Activated naive CD4-positive, alpha-beta T cell (primary cell): ENCODE measurements at places on chromosomes 6 and 20.

- DNase-seq, result no peak
Observed at GRCh38 chr6:147234685-147235084, 30.5 kb downstream of the STXBP5 start.

GRCh38 chr6:106789428-106790148 is 160.2 kb downstream of the QRSL1 start:
- no peak for DNase-seq

- no peak for DNase-seq
Observed at GRCh38 chr6:29850011-29850553, 22.5 kb downstream of the HLA-G start.

DNA sequence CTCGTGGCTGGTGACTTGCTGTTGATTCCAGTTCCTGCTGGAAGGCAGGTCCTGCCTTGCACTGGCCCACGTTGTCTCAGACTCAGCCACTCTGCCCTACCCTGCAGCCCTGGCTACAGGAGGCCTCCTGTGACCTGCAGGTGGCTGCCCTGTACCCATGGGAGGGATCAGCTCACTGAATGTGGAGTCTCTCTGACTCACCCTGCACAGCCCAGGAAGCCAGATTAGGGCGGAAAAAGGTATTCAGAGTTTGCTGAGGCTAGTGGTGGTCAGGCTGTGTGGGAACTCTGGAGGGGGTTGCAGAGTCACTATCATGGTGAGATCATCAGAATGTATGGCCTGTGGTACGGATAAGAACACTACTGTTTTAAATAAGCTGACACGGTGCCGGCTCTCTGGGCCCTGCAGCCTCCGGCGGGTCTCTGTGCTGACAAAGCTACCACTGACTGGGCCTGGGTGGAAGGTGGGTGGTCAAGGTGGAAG is 24.7 kb upstream of the PYGB start:
- no peak for DNase-seq

DNA sequence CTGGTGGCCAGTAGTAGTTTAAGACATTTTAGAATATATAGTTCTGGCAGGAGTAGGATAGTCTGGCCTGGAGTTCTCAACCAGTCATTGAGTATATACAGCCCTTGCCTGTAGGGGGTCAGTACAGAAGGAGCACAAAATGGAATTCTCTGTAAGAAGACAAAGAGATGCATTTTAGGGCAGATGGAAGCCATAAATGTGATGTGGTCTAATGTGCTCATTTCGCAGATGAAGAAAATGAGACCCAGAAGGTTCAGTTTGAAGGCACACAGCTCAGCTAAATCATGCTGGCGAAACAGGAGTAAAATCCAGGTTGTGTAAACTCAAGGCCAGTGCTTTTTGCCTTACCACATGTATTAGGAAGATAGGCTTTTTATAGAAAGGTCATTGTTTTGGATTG is 29.6 kb downstream of the QKI start:
- no peak for DNase-seq

DNA sequence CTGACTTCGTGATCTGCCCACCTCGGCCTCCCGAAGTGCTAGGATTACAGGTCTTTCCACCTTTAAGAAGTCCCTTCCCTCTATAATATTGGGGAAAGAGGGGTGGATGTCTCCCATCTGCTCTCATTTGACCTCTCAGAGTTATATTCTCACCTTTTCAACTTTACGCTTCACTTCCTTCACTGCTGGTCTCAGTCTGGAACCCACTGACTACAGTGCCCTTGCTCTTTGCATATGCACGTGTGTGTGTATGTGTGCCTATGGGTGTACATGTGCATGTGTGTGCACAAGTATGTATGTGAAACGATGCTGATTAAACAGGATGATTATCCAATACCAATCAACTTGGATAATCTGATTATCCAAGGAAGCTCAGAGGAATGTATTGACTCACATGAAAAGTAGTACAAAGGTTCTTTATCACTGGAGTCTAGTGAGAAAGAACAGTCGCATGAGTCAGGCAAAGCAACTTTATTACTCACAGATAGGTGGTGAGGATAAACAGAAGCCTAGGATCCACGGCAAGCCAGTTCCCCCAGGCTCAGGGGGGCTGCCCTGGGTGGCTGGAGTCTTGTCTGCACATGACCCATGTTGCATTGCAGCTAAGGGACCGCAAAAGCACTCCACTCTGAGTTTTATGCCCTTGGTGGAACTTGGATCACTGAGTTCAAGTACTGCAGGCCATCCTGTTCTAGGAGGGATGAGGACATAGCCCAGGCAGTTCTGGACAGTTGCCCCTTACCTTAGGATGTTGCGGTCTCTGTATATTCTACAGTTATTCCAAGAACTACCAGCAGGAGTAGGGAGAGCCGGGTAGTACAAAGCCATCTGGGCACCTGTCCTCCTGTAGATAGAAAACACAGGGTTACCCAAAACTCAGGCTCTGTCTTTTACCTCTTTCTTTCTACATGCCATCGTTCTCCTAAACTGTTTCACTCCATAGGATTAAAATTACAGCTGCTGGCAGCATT is 50.9 kb downstream of the SNRNP48 start:
- no peak for DNase-seq

DNA sequence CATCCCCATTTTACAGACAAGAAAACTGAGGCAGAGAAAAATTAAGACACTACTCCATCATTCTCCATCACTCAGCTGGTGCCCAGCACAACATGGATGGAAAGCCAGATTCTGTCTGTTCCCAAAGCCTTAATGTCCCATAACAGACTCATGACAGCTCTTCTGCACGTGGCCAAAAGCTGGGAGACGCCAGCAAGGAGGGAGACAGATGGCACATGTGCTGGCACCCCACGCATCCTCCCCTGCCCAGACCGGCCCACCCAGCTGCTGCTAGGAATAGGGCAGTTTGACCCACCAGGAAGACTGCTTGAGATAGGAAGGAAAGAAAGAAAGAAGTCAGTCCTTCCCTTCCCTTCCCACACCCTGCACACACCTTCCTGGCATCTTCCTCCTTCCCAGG is 96.3 kb downstream of the PREX1 start:
- no peak for DNase-seq

DNA sequence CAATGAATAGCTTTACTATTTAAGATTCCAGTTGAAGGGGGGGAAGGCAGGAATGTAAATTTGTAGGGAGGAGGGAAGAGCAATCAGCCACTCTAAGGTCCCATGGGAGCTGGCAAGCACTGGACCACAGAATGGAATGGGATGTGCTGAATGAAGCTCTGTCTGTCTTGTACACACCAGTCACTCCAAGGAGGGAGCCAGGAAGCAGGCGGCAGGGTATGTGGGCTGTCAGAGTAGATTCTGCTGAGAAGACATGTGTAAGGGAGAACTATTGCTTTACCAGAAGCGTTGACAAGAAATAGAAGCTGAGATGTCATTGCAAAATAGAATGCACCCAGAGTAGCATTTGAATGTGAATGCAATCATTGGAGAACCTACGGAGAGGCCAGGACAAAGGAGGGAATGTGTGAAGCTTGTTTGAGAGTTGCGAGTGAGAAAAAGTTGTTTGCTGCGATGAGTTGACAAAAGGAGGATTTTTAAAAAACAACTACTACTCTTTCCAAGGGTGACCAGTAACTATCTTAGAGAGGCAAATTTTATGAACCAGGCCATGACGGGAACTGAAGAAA is 25.2 kb upstream of the PDE7B start:
- DNase-seq, result no peak

DNA sequence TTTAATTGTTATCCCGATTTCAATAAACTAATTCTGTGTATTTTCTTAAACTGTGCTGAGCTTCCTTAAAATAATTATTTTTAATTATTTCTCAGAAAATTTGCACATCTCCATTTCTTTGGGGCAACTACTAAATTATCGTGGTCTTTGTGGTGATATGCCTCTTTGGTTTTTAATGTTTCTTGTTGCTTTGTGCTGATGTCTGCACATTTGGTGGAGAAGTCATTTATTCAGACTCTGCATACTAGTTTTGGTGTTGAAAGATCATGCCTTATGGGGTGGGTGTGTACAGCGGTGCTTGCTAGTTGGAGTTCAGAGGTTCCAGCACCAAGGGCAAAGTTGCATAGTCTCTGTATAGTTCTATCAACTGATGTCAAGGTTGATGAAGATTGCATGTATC is 253.2 kb downstream of the MEI4 start:
- DNase-seq, result no peak

- DNase-seq, result no peak
Observed at GRCh38 chr6:132708771-132709170, 5.1 kb downstream of the VNN1 start.

DNA sequence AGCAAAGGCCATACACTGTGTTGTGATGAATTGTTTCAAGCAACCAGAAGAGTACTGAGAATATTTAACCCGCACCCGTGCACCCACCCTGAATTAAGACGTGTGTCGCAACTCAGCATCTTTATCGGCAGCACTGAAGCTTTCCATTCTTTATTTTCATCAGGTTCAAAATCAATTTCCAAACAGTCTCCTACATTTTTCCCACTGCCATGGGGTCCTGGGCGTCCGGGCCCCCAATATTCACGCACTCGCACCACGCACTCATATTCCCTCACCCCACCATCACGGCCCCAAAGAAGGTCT is 1.8 kb downstream of the LTB start:
- DNase-seq, result no peak

- no peak for DNase-seq
Observed at GRCh38 chr20:18615020-18615650, 27.3 kb downstream of the DTD1 start.

DNA sequence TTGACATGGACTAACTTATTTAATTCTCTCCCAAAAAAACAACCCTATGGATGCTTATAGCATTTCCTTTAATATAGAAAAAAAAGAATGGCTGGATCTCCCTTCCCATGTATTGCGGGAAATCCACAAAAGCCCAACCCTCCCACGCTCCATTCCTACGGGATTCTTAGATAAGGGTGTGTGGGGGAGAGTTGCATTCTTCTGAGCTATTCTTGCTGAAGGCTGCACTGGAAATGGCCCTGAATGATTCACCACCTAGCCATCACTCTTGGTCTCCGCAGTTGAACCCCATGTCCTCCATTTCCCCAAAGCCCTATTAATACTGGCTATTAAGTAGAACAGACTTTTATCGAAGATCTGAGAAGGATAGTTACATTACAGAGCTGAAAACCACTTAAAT is 41.9 kb upstream of the ADGRF5 start:
- no peak for DNase-seq

GRCh38 chr20:11266571-11266970 is 592.8 kb upstream of the JAG1 start:
- no peak for DNase-seq

- no peak for DNase-seq
Observed at GRCh38 chr6:101302593-101302992, 90.9 kb upstream of the GRIK2 start.

DNA sequence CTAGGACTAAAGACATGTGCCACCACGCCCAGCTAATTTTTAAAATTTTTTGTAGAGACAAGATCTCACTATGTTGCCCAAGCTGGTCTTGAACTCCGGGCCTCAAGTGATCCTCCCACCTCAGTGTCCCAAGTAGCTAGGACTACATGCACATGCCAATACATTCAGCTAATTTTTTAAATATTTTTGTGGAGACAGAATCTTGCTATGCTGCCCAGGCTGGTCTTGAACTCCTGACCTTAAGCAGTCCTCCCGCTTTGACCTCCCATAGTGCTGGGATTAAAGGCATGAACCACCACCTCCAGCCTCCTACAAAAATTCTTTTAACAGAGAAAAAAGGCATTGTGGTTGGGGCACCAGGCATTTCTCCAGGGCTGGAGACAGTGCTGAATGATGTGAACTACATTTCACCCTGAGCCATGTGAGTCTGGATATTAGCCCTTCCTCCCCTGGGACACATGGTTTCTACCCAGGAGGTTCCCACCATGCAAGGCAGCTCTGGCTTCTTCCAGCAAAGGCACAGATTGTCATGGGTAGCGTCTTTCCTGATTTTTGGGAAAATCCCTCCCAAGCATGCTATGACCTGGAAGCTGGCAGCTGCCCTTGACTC is 36.3 kb upstream of the CMTR1 start:
- no peak for DNase-seq

DNA sequence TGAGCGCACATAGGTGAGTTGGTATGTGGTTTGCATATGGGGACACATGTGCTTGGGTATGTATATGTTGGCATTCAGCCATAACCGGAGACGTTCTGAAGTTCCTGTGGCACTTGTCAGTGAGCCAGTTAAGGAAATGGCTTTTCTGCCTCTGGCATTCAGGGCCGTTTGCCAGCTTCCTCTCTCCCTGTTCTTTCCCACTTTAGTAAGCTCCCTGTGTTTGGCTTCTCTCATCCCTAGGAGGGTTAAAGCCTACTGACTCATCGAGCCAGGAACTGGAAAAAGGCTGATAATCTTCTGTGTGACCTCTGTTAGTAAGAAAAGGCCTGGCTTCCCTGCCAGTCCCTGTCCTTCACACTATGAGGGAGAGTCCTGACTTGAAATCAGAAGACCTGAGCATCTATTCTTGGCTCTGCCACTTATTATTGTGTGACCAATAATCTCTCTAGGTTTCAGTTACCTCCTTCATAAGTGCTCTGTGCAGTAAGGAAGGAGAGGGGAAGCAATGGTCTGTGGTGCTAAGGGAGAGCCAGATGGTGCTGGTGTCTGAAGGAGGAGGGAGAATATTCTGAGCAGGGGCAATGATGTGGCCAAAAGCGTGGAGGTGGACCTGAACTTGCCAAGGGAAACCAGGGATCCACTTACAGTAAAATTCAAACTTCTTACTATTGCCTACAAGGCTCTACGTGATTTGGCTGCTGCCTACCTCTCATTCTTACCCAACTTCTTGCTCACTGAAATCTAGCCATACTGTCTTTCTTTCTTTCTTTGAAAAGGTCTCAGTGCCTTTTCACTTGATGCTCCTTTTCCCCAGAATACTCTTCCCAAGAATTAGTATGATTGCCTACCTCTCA is 31.4 kb downstream of the ACSS2 start:
- no peak for DNase-seq

GRCh38 chr6:111175109-111175508 is 87.8 kb downstream of the SLC16A10 start:
- DNase-seq, result no peak

- no peak for DNase-seq
Observed at GRCh38 chr6:101840100-101840499, 446.6 kb downstream of the GRIK2 start.

- DNase-seq, result no peak
Observed at GRCh38 chr6:17831135-17831534, 124.4 kb upstream of the NUP153 start.

DNA sequence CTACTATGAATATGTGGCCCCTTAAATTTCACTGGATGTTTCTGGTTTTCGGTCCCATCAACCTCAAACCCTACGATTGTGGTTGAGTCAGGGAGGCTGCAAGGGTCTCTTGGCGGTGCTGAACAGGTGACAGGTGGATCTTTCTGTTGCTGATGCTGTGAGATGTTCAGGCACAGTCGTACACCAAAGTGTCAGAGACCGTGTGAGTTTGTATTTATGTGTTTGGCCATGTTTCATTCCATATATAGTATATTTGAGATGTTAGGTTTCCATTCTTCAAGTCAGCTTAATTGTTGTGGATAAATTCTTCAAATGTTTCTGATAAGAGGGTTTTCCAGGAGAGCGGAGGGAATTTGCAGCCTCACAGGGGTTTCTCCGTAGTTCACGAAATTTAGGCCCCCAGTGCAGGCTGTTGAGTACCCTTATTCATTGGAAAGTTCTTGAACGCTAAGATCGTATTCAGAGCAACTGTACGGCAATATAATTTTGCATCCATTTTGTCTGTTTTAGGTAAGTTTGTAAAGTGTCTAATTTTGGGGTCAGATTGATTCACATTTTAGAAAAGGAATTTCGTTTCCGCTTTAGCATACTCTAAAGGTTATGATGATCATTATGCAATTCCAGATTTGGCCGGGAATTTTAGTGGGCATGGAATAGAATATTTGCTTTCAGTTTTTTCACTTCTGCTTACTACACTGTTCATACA is 1.2 kb downstream of the TAB2 start:
- DNase-seq, result no peak
